ENCODE measurements at places on chromosomes 4 and X.

GRCh38 chr4:112425823-112426222 lies 90.2 kb downstream of the NEUROG2 start:
- DNase-seq, result no peak

GRCh38 chrX:153519569-153520286 lies 2.3 kb downstream of the ATP2B3 start:
- no peak for DNase-seq

- DNase-seq, result no peak
Measured at GRCh38 chr4:187085339-187085738, 361.7 kb upstream of the FAT1 start.

GRCh38 chr4:105057370-105058105 lies 89.1 kb upstream of the TET2 start:
- no peak for DNase-seq

GRCh38 chr4:40978548-40978947 lies 228.8 kb downstream of the NSUN7 start:
- no peak for DNase-seq

GRCh38 chr4:108351791-108352190 lies 183.1 kb upstream of the LEF1 start:
- DNase-seq, result no peak

- peak; percentile 16 for DNase-seq
Measured at GRCh38 chr4:166091912-166092510, 219.0 kb downstream of the TLL1 start.

Data from NCI-H446 treated with DMSO at 0.1 percent for 48 hours (cell line).